C1 segment of cervical spinal cord (tissue), 14 donors: ENCODE measurements at places on chromosomes 2 and 18.

DNA sequence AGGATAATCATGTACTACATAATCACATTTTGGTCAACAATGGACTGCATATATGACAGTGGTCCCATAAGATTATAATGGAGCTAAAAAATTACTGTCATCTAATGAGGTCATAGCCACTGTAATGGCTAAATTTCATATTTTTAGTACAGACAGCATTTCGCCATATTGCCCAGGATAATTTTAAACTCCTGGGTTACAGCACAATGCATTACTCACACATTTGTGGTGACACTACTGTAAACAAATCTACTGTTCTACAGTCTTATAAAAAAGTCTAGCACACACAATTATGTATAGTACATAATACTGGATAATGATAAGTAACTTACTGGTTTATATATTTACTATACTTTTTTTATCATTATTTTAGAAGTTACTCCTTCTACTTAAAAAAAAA is 12.8 kb downstream of the EIF2AK2 start:
- no peak for DNase-seq

GRCh38 chr2:180130403-180130802 is 123.3 kb upstream of the CWC22 start:
- DNase-seq, result no peak

DNA sequence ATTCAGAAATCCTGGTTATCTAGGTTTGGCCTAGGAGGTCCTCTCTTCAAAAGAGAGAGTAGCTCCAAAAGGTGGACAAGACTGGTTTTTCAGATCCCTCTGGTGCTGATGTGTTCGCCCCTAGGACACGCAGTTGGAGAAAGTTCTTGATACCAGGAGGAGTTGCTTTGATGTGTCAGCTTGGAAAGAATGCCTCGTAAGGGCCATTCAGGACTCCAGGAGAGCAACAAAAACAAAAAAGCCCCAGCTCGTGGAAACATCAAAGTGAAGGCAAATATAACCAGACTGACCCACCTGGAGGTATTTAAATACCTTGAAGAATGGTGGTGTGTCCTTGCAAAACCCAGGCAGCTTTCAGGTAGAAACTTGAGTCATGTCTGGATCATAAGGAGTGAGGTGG is 12.5 kb upstream of the LBH start:
- DNase-seq, result no peak

GRCh38 chr2:196983934-196984333 is 57.4 kb upstream of the PGAP1 start:
- no peak for DNase-seq

DNA sequence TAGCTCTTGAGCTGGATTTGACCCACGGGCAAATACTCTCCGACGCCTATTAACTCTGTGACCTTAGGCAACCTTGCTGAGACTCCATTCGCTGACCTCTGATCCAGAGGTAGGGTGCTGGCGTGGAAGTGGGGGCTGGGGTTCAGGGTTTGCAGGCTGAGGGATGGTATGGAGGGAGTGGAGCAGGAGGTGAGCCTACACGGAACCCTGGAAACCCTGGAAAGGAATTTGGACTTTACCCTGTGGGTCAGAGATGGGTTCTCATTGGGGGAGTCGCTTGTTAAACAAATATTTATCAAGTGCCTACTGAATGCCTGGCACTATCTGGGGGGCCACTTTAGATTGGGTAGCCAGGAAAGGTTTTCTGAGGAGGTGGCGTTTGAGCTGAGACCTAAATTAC is 58.2 kb upstream of the FZD7 start:
- DNase-seq, result no peak

GRCh38 chr2:22999951-23000350 is 385.0 kb upstream of the KLHL29 start:
- DNase-seq, result no peak

DNA sequence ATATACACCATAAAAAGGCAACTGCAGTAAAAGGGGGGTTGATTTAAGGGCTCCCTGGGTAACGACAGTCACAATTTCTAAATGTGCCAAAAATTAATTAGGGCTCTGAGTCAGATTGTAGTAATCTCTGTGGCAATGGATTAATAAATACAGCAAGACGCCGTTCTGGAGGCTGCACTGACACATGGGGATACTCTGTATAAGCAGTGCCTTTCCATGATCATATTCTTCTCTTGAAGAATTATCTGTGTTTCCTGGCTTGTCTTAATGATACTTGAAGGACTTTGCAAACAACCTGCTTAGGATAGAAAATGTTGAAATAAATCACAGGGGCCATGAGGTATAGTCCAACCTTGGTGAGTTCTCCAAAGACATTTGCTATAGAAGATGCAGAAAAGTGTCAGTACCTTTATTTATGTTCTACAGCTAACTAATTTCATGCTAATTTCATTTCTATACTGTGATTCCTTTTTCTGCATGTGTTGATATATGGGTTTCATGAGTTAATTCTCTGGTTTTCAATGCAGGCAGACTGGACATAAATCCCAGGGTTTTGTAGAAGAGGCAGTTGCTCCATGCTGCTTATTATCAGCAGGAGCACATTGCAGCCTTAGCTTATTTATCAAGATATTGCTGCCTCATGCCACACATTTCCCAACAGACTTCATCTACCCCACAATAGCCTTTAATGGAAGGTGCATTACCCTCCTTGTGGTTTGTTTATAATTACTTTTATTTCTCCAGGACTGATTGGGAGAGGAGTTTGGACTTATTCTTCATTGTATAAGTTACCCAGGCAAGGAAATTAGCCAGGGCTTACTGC is 54.8 kb downstream of the HNMT start:
- DNase-seq, result no peak

DNA sequence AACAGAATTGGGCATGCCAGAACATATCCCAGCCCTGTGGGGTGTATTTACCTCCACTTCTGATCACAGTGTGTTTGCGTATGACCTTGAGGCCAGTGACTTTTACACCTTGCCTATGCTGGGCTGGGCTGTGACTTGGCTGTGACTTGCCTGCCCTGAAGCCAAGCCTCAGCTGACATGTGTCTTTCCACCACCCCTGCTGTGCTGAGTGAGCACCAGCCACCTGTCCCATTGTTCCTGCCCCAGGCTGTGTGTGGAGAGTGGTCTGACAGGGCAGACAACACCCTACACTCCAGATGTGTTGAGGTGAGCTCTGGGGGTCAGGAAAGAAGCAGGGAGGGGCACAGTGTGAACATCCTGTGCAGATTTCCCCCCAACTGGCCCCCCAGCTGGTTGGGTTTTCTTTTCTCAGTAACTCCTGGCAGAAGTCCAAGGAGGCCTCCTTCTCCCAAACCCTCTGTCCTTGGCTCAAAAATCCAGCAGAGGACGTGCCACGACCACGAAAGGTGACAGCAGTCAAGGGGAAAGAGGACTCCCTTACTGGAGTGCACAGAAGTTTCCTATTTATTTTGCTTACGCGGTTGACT is 5.1 kb upstream of the STEAP3 start:
- DNase-seq, result no peak

DNA sequence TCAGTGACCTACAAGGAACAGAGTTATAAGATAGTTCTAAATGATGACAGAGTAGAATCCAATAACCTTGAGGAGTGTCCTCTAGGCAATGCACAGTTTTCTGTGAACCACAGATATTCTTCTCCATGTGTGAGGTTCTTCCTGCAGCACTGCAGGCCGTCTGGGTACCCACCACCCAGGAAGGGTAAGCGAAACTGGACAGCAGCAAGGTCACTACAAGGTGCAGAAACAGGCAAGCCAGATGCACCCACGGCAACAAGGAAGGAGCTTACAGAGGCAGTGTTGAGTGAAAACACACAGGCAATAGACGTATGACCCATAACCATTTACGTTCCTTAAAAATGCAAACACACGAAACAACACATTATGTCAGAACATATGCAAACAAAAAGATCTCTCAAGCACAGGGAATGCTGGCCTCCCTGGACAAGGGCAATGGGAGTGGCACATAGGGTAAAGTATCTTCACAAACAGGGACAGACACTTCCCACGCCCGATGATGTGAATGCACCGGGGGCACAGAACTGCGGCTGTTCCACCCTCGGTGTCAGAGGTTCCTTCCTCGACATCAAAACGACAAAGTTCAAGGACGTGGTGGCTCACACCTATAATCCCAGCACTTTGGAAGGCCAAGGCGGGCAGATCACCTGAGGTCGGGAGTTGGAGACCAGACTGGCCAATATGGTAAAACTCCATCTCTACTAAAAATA is 84.1 kb downstream of the NDUFA10 start:
- no peak for DNase-seq

GRCh38 chr2:140880573-140880972 is 1250.2 kb downstream of the LRP1B start:
- no peak for DNase-seq

DNA sequence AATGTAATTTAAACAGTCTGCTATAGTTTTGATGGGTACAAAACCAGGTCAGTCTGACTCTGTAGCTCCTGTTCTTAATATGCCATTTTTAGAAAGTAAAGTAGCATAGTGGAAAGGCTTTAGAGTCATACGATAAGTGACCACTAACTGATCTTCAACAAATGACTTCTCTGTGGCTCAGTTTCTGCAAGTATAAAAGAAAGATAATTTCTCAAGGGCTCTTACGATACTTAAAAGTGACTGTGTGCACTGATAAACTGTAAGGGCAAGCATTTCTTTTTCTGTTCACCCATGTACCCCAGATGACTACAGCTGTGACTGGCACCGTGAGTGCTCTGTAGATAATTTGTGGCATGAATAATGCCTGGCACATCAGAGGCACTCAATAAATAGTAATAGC is 178.7 kb downstream of the LCLAT1 start:
- DNase-seq, result no peak

DNA sequence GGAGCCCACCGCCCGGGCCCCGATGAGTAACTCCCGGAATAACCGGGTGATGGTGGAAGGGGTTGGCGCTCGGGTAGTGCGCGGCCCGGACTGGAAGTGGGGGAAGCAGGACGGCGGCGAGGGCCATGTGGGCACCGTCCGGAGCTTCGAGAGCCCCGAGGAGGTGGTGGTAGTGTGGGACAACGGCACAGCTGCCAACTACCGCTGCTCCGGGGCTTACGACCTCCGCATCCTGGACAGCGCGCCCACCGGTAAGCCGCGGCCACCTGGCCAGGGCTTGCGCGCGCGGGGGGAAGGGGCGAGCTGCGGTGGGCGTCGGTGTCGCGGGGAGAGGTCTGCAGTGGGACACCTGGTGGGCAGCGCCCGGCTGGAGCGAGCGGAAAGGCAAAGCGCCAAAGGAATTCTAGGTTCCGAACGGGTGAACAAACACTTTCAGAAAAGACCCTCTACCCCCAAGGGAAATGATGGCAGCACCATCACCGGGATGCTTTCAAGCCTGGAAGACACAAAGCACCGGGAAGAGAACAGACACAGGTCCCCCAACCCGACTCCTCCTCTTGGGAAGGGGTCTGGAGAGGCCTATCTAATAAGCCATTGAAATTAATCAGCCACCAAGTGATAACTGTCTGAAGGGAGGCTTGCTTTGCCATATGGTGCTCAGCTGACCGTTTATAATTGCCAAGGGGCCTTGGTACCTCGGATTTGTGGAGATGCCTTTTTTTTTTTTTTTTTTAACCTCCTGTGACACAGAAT is 1.1 kb downstream of the MIB1 start:
- peak; percentile 5 for DNase-seq

DNA sequence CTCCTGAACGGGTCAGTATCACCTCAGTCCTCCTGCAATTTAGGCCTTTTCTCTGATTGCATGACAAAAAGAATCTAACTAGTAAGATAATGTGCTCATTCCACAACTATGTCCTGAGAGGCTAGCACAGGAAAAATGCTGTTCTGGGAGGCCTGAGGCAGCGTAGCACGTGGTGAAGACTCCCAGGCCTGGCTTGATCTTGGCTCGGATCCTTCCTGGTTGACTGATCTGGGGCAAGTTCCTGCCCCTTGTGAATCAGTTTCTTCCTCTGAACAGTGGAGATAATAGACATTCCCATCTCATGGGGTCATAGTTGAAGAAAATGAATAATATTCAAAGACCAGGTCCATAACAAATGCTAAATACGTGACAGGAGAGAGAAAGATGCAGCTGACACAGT is 12.3 kb downstream of the FBLN7 start:
- no peak for DNase-seq

GRCh38 chr2:115161771-115162493 is 719.5 kb downstream of the DPP10 start:
- DNase-seq, result no peak

DNA sequence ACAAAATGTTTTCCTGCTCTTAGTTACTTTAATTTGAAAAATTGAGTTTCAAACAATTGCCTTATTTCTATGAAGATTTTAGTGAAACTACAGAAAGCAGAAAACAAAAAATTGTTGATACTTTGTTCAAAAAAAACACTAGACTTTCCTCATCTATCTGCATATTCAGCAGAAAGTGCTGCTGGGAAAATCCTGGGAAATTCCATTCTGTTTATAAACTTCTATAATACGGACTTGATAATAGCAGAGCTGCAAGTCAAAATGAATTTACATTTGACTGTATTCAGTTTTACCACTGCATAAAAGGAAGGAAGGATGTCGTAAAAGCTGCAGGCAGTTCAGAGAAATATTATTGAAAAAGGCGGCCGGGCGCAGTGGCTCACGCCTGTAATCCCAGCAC is 24.9 kb upstream of the ERICH2 start:
- DNase-seq, result no peak

- DNase-seq, result no peak
Measured at GRCh38 chr2:8059255-8059654, 622.6 kb upstream of the ID2 start.

GRCh38 chr2:153165021-153165420 is 313.5 kb downstream of the RPRM start:
- no peak for DNase-seq

- DNase-seq, result no peak
Measured at GRCh38 chr2:43475922-43476321, 119.9 kb downstream of the THADA start.

DNA sequence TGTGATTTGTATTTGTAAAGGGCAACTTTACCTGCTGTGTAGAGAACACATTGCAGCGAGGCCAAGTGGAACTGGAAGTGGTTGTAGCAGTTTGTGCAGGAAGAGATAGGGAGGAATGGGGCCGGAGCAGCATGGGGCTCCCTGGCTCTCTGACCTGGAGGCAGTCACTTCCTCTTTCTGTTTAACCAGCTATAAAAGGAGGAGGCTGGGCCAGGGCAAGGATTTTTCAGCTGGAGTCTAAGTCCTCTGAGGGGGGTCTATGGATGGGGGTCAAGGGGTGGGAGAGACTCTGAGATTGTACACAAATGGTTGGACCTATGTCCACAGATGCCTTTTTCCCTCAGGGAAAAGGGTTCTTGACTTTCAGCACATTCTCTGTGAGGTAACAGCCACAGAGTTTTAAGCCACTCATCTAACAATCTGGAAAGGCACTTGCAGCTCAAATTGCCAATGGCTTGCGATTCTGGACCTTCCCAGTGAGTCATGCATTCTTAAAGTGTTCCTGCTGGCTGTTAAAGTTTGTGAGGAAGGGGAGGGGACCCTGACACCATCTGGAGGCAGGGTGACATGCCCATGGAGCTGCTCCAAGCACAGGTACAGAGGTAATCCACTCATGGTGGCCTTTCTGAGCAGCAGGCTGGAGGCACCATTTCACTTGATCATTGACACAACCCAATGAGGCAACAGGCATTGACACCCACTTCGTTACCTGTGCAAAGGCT is 347.0 kb downstream of the CYRIA start:
- DNase-seq, result no peak
